GM23248 (cell line): ENCODE measurements at places on chromosomes 3 and 15.

- DNase-seq, result no peak
These were observed 70.1 kb upstream of the SLCO3A1 start for GRCh38 chr15:91783451-91783850.

DNA sequence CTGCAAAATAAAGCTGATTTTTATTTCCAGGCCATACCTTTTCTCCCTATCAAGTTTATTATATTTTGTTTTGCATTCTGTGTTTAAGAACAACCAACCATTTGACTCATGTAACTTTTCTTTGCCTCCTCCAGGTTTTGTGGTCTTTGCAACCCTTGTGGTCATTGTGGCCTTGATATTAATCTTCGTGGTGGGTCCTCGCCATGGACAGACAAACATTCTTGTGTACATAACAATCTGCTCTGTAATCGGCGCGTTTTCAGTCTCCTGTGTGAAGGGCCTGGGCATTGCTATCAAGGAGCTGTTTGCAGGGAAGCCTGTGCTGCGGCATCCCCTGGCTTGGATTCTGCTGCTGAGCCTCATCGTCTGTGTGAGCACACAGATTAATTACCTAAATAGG, 27.6 kb downstream of the NIPA2 start:
- no peak for DNase-seq

GRCh38 chr3:78570496-78570895, 1197.3 kb downstream of the ROBO1 start:
- DNase-seq, result no peak

DNA sequence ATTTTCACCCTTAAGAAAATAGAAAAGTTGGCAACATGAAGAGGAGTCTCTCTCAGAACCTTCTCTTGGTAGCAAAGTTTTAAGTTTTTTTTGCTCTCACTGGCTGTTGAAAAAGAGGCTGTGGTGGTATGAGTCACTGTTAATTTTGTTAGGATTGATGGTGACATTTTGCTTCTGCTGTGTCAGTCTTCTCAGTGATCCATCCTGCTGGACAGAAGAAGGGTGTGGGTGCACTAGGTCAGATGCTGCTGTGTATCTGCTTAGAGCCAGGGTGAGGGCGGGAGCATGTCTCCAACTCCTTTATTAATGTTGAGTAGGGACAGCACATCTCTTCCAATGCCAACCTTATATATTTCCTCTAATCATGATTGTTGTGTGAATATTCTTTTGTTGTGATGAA, 369.5 kb downstream of the FEZF2 start:
- peak; percentile 4 for DNase-seq

- no peak for DNase-seq
These were observed 60.4 kb upstream of the COL6A6 start for GRCh38 chr3:130456540-130456939.

GRCh38 chr15:72086010-72086697, 31.8 kb downstream of the MYO9A start:
- no peak for DNase-seq

DNA sequence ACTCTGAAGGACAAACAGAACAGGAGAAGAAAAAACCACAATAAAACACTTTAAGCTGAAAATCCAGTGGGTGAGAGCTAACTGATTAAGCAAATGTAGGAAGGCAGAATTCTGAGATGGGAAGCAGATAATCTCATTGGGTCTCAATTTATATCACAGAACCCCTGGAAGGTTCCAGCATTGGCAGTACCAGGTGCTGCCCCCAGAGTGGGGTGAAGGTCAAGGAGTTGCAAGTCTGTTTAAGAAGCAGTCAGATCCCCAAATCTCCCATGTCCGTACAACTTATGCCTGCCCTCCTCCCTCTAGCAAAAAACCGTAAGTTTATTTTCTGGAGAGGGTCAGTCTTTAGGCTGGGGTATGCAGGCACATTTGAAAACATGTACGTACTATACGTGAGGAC, 45.1 kb downstream of the PXK start:
- DNase-seq, result no peak

- DNase-seq, result peak; percentile 44
These were observed 132.7 kb downstream of the CD47 start for GRCh38 chr3:107958146-107958545.

DNA sequence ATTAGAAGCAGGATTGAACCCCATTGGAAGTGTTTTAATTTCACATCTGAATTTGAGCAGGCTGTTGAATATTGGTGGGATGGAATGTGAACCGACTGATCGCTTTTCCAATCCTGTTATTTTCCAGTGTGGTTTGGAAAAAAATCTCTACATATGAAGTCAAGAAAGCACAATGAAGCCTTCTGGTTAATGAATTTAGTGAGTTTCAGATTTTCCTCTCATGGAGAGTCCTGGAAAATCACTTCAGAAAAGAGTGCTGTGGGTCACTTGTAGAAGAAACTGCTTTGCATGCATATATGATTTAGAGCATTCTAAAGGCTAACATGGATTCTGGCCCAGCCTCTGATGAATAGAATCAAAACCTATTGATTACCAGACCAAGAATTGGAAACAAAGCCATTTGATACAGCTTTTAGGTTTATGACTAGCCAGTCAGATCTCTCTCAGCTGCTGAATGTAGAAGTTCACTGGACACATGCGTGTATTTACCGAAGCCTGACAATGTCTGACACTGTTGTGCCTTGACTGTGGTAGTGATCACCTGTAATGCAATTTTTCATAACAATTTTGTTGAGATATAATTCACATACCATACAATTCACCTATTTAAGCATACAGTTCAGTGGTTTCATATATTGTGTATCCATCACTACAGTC, 121.9 kb downstream of the FNDC3B start:
- no peak for DNase-seq

- DNase-seq, result no peak
These were observed 63.3 kb downstream of the RPL22L1 start for GRCh38 chr3:170806676-170807075.

GRCh38 chr3:194852831-194853508, 167.3 kb downstream of the FAM43A start:
- no peak for DNase-seq

DNA sequence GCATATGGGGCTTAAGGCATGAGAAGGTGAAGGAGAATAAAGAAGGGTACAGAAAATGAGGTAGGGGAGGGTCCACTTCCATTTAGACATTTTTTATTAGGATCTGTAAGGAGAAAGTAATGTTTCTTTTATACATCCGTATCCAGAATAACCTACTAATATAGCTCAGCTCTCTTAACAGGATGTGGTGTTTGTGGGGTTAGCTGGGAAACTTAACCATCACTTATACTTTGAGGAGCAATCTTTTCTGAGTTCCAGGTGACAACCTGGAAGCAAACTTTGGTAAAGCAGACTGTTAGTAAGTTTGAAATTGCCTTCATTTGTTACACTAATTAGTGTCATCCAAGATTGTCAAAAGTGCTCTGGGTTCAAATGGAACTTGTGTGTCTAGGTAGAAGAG, 36.6 kb downstream of the BUB1B start:
- DNase-seq, result no peak

DNA sequence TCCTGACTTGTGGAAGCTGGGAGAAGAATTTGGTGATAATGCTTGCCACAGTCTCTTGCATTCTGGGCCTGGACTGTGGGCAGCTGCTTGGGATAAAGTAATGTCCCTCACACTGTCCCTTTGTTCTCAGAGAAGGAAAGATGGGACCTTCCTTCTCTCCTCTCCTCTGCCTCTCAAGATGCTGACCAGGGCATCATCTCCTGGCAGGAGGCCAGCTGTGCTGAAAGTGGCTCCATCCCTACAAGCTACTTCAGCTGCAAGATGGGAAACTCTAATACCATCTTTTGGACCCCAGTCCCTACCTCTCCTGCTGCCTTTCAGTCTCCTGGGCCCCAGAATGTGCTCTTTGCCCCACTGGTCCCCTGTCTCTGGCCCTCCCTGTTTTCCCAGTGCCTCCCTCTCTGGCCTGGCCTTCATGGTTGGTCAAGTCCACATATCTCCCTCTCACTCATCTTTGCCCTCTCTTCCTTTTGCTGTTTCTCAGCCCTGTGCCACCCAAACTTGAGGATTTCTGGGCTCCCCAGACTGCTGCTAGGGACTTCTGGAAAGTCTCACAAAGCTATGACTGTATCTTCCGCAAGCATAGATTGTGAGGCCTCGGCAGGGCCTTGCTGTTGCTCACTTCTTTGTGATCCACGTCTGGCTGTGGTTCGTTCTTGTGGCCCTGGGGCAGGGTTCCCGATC, 7.1 kb upstream of the SLC6A20 start:
- no peak for DNase-seq

DNA sequence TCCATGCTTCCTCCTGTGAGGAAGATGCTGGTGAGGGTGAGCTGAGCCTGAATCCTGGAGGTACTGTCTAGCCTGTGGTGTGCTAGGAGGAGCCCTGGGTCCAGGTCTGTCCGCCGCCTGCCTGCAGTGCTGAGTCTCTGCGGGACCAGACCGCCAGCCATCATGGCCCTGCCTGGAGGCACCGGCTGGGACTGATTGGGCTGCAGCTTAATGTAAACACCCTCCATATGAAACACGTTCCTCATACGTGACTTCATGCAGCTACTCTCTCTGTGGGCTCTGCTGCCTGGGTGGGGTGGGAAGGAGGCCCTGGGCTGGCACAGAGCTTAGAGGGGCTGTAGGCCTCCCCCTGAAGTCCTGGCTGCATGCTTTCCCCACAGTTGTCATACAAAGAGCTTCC, 67.4 kb downstream of the FBLN2 start:
- DNase-seq, result no peak

DNA sequence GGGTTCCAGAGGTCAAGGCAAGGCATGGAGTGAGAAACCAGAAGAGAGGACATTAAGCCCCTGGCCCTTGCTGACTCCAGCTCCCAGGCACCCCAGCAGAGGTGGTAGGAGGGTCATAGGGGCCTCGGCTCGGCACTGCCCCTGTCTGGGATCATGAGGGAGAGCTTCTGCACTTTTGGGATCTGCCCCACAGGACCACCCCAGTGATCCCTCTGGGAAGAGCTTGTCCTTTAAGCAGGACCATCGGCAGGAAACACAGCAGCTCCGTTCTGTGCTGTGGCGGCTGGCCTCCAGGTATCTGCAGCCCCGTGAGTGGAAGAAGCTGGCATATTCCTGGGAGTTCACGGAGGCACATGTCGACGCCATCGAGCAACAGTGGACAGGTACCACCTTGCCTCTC, 35.5 kb downstream of the ANKDD1A start:
- no peak for DNase-seq

GRCh38 chr15:88014454-88015160, 241.9 kb downstream of the NTRK3 start:
- no peak for DNase-seq

- DNase-seq, result no peak
These were observed 15.7 kb upstream of the DYNC1LI1 start for GRCh38 chr3:32586356-32586755.
